ENCODE measurements at places on chromosomes 11 and 22.

GRCh38 chr11:95716266-95716665, 73.3 kb downstream of the FAM76B start:
- no peak for DNase-seq

- DNase-seq, result no peak
Measured at GRCh38 chr11:106277484-106277883, 200.0 kb downstream of the AASDHPPT start.

DNA sequence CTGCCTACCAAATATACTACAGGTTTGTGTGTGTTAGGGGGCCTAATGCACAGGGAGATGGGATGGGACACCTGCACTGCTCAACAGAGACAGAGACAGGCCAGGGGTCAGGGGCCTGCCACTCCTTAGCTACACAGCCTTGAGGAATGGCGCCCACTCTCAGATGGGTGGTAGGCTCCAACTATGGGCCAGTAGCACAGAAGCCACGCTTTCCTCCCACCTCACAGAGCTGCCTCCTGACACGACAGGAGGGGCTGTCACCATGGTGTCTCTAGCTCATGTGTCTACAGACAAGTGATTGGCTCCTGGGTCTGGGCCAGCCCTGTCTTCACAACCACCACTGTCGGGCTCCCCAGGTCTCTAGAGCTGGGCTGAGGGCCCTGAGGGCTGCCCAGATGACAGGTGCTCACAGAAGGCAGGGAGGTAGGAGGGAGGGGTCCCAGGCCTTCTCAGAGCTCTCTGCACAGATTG, 81.8 kb downstream of the DGCR2 start:
- DNase-seq, result no peak

DNA sequence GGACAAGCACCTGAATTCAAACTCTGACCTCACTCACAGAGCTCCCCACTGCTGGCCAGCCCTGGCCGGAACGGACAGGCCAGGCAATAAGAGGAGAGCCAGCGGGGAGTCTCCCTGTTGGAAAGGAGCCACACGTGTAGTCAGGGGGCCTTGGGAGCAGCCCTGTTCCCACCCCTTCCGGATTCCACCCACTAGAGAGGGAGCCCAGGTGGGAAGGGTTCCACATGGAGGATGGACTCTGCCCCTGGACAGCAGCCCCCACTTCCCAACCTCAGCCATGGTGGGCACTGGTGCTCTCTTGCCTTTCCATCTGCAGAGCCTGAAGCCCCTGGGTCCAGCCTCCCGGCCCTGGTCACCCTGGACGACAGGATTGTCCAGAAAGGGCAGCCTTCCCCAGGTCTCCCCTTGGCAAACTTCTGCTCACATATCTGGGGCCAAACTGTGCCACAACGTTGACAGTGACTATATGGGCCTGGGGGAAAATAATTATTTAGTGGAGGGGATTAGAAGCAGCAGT, 7.5 kb upstream of the APOBEC3A start:
- no peak for DNase-seq

GRCh38 chr22:38230108-38230825, 28.5 kb downstream of the MAFF start:
- DNase-seq, result peak; percentile 85

- no peak for DNase-seq
Measured at GRCh38 chr22:44743804-44744211, 8.6 kb upstream of the ARHGAP8 start.

- DNase-seq, result no peak
Measured at GRCh38 chr11:109735128-109735527, 313.1 kb downstream of the C11orf87 start.

GRCh38 chr11:2290351-2290841, 11.3 kb downstream of the C11orf21 start:
- no peak for DNase-seq

- DNase-seq, result no peak
Measured at GRCh38 chr22:32281072-32281471, 25.9 kb upstream of the SLC5A4 start.

- DNase-seq, result no peak
Measured at GRCh38 chr11:31492320-31492913, 17.0 kb downstream of the IMMP1L start.

- no peak for DNase-seq
Measured at GRCh38 chr11:116189408-116190170, 583.2 kb downstream of the BUD13 start.

DNA sequence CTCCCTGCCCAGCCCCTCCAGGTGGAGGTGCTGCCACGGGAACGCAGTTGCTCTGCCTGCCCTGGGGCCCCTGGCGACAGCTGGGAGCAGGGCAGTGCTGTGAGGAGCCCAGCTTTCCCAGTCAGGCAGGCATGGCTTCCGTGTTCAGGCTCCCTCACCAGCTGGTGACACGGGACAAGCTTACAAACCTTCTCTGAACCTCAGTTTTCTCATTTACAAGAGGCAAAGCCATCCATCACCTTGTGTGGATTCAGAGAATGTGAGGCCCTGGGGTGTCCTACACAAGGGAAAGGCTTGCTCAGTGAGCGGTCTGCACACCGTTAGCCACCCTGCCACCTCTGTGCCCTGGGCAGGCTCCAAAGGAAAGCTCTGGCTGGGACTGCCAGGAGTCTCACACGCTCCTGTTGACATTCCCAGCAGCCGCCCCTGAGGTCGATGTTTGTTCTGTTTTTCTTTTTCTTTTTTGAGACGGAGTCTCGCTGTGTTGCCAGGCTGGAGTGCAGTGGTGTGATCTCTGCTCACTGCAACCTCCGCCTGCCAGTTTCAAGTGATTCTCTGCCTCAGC, 23.5 kb downstream of the SUN2 start:
- no peak for DNase-seq

DNA sequence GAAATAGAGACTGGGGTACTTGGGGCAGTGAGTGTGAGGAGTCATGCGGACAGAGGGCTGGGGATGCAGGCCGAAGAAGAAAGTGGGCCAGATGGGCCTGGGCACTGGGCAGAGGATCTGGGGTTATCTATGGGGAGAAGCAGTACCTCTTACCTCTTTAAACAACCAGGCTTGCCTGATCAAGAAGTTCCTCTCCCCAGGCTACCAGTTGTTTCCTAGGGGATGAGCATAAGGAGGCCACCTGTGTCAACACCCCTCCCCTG, 98.4 kb upstream of the PITPNB start:
- DNase-seq, result no peak

GRCh38 chr11:109150581-109150980, 271.4 kb upstream of the C11orf87 start:
- no peak for DNase-seq

- DNase-seq, result no peak
Measured at GRCh38 chr11:121614636-121615240, 162.0 kb upstream of the SORL1-AS1 start.

DNA sequence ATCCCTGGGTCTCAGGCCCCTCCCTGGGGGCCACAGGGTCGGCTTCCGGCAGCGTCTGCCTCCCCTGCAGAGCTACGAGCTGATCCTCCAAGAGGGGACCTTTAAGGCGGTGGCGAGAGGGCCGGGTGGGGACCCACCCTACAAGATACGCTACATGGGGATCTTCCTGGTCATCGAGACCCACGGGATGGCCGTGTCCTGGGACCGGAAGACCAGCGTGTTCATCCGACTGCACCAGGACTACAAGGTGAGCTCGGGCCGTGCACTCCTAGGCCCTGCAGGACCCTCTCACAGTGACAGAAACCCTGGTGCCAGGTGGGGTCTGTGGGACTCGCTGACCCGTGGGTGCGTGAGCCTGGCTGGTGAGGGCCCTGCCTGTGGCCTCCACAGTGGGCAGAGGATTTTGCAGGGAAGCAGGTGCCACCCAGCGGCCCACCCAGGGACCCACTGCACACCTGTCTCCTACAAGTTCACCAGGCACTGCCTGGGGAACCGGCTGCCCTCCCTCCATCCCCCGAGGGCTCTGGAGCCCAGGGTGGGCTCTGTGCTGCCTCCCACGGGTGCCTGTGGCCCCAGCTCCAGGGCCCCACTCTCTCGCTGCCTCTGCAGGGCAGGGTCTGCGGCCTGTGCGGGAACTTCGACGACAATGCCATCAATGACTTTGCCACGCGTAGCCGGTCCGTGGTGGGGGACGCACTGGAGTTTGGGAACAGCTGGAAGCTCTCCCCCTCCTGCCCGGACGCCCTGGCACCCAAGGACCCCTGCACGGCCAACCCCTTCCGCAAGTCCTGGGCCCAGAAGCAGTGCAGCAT, 13.7 kb downstream of the MUC5B start:
- DNase-seq, result no peak

DNA sequence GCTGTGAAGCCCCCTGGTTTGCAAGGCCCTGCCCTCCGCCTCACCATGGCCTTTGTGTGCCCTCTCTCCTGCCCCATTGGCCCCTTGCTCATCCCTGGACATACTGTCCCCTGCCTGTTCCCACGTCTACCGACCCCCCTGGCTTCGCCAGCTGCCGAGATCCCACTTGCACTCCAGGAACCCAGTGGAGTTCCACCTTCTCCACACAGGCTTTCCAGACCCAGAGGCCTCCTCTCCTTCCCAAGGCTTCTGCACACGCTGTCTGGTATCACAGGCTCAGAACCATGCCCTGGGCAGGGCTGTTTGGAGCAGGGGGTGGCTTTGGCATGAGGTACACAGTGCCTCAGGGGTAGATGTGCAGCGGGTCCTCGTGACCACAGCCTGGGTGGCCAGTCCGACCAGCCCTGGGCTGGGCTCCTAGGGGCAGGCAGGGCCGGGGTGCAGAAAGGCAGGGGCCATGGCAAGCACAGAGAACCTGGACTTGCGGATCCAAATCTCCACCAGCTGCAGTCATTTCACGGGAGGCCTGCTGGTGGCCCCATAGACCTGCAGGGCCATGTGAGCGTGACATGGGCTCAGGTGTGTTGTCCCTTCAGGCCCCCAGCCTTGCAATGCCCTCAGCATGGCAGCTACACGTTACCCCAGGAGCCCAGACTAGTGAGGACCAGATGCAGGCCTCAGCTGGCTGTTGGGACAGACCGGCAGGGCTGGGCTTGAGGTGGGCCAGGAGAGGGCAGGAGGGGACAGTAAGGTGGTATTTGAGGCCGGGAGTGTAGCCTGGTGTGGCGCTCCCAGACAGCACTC, 9.5 kb downstream of the GRK2 start:
- DNase-seq, result no peak

GRCh38 chr22:35903571-35904335, 124.9 kb downstream of the RBFOX2 start:
- no peak for DNase-seq

DNA sequence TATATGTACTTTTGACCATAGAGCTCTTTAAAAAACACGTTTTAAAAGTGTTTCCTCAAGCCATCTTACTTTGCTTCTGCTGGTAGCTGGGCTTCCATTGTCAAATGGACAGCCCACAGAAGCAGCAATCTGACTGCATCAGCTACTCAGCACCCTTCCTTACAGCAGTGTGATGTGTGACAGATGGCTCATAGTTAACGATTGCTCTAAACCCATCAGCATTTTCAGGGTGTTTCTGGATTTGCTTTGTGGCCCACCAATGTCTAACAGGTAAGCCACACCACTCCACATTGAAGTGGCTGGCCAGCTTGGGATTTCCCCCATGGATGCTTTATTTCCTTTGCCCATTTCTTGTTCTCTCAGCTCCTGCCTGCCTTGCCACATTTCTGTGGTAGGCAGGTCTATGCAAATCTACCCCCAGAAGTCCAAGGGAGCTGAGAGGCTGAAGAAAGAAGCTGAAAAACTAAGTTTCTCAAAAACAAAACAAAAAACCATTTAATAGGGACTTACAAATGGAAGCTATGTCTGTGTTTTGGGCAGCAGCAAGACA, 7.3 kb upstream of the FAR1 start:
- DNase-seq, result no peak

DNA sequence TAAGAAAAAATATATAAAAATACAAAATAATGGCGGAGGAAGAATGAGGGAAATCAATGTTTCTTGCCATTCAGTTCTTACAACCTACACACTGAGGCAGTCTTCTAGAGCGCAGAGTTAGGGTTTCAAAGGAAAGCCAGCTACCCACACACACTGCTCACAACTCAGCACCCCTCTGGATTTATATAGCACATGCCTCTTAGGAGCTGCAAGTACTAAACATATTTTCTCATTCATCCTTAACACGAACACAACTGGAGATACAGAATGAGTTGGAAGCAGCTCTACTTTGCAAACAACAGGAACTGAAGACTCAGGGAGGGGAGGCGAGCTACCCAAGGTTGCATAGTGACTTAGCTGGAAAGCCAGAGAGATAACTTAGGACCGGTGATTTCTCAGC, 293.8 kb downstream of the CTTN start:
- DNase-seq, result no peak

DNA sequence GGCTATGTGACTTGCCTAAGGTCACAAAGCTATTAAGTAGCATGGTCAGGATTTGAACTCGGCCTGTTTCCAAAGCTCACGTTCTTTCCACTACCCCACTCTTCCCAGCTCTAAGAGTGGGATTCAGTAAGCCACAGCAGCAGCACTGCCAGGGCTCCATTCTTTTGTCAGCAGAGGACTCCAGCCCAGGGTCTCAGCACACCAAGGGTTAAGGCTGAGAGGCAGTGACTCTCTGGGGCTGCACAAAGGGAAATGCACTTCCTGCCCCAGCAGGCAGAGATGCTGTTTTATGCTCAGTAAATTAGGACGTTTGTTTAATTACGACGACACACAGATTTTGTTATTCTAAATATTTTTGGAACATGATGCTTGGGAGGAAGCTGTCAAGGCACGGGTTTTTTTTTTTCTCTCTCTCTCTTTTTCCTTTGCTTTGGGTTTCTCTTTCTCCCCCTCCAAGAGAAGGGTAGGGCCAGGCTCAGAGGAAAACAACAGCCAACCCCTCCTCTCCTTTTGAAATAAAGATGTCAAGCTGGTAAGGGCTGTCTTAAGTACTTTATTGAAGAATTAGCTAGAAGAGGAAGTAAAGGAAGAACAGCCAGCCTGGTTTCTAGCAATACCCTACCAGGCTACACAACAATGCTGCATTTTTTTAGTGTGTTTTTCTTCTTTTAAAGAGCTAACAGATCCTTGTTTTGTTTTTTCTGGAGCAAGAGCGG, 2.8 kb downstream of the MYH9 start:
- no peak for DNase-seq

- DNase-seq, result no peak
Measured at GRCh38 chr11:108685419-108686130, 20.7 kb downstream of the DDX10 start.

GRCh38 chr11:118620529-118621070, 13.2 kb downstream of the PHLDB1 start:
- DNase-seq, result no peak

DNA sequence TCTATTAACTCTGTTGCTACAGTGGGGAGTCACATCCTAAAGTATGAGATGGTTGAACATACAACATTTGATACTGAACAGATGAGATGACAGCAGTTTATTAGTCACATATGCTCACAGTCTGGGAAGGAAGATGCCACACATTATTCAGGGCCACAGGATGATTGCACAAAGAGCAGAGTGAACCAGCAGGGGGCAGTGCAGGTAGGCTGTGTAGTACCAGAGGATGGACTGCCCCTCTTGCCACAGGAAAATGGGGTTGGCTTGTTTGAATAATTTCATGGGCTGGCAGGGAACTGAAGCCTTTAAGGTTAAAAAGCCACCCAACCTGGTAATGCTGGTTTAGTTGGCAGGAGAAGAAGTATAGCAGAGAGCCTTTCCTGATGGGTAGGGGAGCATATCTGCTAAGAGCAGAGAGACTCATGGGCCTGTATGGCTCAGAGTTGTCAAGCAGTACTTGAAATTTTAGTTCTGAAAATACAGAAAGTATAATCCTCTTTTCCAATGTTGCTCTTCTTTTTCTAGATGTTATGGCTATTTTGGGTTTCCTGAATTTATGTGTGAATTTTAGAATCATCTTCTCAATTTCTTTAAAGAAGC, 180.4 kb upstream of the B3GAT1 start:
- peak; percentile 54 for DNase-seq

GRCh38 chr11:61980783-61981541, 13.5 kb upstream of the FTH1 start:
- no peak for DNase-seq

- DNase-seq, result no peak
Measured at GRCh38 chr22:24833881-24834495, 28.0 kb downstream of the SGSM1 start.

Measured in colonic mucosa (tissue), 4 donors.